Pancreas (tissue), 10 donors: ENCODE measurements at places on chromosomes 2 and 18.
A peak's percentile ranks its signal among the peaks of the same experiment; 100 is the strongest.

DNA sequence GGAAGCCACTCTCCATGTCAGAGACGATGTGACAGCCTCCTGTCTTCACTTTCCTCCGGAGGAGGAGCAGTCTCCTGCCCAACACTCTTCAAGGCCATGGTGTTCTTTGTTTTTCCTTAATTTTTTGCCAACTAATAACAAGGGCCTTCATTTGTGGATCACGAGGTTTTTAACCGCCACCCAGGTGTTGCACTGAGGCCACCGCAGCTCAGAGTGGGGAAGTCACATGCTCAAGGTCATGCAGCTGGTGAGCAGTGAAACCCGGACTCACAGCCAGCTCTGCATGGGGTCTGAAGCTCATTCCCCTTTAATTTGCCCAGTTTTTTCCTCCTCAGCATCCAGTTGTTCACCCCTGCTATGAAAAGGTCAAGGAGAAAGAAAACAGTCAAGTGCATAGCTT is 19.6 kb downstream of the ENOSF1 start:
- DNase-seq = no peak
- no peaks in the 10 kb centered on the region for H3K4me1 ChIP-seq
- H3K27ac ChIP-seq = no peak overlapping the region
- no peaks in the 10 kb centered on the region for H3K27me3 ChIP-seq

- no peak overlapping the region for H3K4me3 ChIP-seq
- no peaks in the 10 kb centered on the region for H3K4me1 ChIP-seq
- DNase-seq = no peak
These were observed 301.3 kb upstream of the ID2 start for GRCh38 chr2:8380566-8380965.

DNA sequence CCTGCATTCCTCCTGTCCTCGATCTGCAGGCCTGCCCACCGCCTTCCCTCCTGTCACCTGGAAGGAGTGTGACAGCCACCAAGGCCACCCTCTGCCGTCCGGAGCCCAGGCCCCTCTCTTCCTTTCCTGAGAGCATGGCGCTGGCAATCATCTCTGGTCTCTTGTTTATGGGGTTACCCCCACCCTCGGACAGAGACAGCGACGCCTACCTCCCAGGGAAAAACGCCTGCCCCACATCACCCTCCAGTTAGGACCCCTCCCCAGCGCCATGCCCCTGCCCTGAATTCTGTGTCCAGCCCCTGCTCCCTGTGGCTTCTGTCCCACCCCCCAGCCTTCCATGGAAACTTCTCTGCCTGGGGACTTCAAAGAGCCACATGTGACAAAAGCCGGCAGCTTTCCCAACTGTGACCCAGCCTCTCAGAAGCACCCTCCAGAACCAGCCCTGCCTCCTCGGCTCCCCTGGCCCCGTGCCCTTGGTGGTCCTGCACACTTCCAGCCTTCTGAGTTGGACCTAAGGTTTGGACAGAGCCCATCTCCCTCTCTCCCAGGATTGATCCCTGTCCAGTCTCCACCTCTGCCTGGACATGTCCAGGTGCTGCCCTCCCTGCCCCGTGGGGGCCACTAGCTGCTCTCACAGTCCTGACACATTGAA is 145.0 kb upstream of the HDAC4 start:
- no peak overlapping the region for H3K4me3 ChIP-seq
- no peak overlapping the region for H3K27ac ChIP-seq
- no peak for DNase-seq
- H3K27me3 ChIP-seq = no peaks in the 10 kb centered on the region

GRCh38 chr2:127122361-127123027 is 15.5 kb upstream of the BIN1 start:
- H3K27ac ChIP-seq = no peak overlapping the region
- H3K27me3 ChIP-seq = no peaks in the 10 kb centered on the region
- H3K4me3 ChIP-seq = no peak overlapping the region
- DNase-seq = no peak
- H3K4me1 ChIP-seq = no peaks in the 10 kb centered on the region
- no peaks in the 10 kb centered on the region for H3K36me3 ChIP-seq

GRCh38 chr2:168314236-168314635 is 66.8 kb upstream of the STK39 start:
- no peak overlapping the region for H3K27ac ChIP-seq
- no peak for DNase-seq
- no peaks in the 10 kb centered on the region for H3K27me3 ChIP-seq

DNA sequence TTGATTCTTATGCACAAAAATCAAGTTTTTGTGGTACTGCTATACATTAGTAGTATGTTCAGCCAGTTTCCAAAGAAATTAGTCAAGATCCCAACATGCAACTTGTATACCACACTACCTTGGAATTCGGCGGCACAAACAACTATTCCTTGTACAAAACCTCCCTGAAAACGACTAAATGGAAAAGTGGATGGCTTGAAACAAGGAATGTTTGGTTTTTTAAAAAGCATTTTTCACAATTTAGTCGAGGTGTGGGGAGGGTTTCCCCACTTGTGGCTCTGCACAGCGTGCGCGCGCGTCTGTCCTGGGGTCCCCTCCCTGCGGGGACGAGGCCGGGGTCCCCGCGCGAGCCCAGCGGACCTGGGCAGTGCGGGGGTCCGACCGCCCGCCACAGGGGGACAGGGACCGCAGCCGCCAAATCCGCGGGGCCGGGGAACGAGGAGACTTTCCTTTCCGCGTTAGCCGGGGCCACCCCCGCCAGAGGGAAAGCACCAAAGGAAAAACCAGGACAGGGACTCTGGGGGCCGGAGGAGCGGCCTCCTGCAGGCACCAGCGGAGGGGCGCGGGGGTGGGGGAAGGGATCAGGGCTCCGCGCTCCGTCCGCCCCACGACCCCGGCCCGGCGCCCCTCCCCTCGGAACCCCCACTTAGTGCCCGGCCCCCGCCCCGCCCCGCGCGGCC is 534 bp upstream of the SOCS6 start:
- H3K4me3 ChIP-seq = peak overlapping the region; percentile 35
- no peaks in the 10 kb centered on the region for H3K36me3 ChIP-seq
- DNase-seq = peak; percentile 49
- peak overlapping the region; percentile 87 for H3K27ac ChIP-seq

- H3K27ac ChIP-seq = no peak overlapping the region
- H3K4me3 ChIP-seq = no peak overlapping the region
- H3K36me3 ChIP-seq = no peaks in the 10 kb centered on the region
- no peak for DNase-seq
These were observed 212.7 kb upstream of the SLC14A2 start for GRCh38 chr18:45402485-45403056.

GRCh38 chr18:64986906-64987495 is 763.8 kb upstream of the CDH7 start:
- no peaks in the 10 kb centered on the region for H3K4me1 ChIP-seq
- no peak for DNase-seq
- no peaks in the 10 kb centered on the region for H3K36me3 ChIP-seq
- no peak overlapping the region for H3K4me3 ChIP-seq

DNA sequence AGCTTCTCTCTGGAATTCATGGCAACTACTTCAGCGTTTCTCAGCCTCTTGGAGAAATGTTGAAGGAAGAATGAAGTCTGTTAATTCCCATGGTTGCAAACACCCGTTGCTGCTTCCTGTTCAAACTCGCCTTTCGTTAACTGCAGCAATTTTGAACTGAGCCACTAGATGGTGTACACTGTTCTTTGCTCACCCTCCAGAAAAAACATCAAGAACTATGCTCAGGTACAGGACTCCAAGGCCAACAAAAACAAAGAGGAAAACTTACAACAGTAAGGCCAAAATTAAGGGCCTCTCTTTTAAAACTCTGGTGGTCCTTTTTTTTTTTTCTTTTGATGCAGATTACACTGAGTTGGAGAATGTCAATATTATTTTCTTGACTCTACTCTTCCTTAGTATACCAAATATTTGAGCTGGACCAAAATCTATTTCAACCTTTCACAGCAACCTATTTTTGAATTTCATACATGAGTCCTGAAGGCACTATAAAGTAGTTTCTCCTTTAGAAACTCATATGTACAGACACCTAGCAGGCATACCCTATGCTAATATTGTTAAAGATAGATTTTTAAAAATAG is 58.2 kb downstream of the KLHL14 start:
- peak; percentile 60 for DNase-seq
- no peaks in the 10 kb centered on the region for H3K36me3 ChIP-seq
- H3K27me3 ChIP-seq = no peaks in the 10 kb centered on the region
- no peak overlapping the region for H3K4me3 ChIP-seq

GRCh38 chr2:97948926-97949325 is 46.8 kb downstream of the TMEM131 start:
- no peak overlapping the region for H3K4me3 ChIP-seq
- H3K36me3 ChIP-seq = no peaks in the 10 kb centered on the region
- no peaks in the 10 kb centered on the region for H3K27me3 ChIP-seq
- peaks cover 16% of the 10 kb centered on the region for H3K4me1 ChIP-seq

DNA sequence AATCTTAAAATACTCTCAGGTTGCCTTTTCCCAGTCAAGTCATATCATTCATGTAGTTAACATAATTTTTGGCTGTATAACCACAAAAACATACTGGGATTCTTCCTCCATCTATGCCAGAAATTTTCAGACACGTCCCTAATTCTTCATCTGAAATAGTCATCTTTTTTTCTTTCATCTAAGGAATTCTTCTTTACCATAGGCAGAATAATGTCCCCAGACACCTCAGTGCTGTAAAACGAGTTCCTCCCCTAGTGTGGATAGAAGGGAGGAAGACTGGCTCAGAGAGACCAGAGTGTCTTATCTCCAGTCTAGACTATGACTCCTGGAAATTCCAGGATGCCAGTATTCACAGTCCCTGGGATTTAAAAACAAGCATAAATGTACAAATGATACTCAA is 127.8 kb downstream of the MREG start:
- H3K27me3 ChIP-seq = no peaks in the 10 kb centered on the region
- no peak overlapping the region for H3K4me3 ChIP-seq
- DNase-seq = no peak

DNA sequence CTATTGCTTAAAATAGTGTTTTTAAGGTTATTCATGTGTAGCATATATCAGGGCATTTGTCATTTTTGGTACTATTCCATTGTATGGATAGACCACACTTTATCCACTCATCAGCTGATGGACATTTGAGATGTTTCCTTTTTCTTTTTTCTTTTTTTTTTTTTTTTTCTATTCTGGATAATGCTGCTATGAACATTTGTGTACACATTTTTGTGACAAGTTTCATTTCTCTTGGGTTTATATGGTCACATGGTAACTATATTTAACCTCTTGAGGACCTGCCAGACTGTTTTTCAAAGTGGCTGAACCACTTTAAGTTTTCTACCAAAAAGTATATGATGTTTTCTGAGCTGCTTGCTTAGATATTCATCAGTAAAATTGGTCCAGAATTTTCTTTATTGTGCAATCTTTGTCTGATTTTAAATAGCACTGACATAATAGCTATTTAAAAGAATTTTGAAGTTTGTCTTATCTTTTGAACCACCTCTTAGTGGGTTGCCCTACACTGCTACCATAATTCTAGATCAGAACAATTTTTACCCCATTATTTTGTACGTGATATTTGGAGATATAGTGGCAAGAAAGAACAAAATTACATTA is 219.4 kb upstream of the SIX3 start:
- H3K4me3 ChIP-seq = no peak overlapping the region
- DNase-seq = no peak
- no peaks in the 10 kb centered on the region for H3K36me3 ChIP-seq
- no peaks in the 10 kb centered on the region for H3K4me1 ChIP-seq
- no peaks in the 10 kb centered on the region for H3K27me3 ChIP-seq

GRCh38 chr2:40579247-40579646 is 127.4 kb upstream of the SLC8A1 start:
- H3K27ac ChIP-seq = no peak overlapping the region
- H3K36me3 ChIP-seq = no peaks in the 10 kb centered on the region
- no peaks in the 10 kb centered on the region for H3K27me3 ChIP-seq
- no peak overlapping the region for H3K4me3 ChIP-seq
- DNase-seq = no peak
- H3K4me1 ChIP-seq = no peaks in the 10 kb centered on the region

GRCh38 chr18:10814336-10814735 is 288.5 kb downstream of the NAPG start:
- no peaks in the 10 kb centered on the region for H3K4me1 ChIP-seq
- DNase-seq = no peak
- H3K27me3 ChIP-seq = no peaks in the 10 kb centered on the region
- no peak overlapping the region for H3K4me3 ChIP-seq
- no peak overlapping the region for H3K27ac ChIP-seq
